ENCODE measurements at places on chromosomes 16 and 17.

DNA sequence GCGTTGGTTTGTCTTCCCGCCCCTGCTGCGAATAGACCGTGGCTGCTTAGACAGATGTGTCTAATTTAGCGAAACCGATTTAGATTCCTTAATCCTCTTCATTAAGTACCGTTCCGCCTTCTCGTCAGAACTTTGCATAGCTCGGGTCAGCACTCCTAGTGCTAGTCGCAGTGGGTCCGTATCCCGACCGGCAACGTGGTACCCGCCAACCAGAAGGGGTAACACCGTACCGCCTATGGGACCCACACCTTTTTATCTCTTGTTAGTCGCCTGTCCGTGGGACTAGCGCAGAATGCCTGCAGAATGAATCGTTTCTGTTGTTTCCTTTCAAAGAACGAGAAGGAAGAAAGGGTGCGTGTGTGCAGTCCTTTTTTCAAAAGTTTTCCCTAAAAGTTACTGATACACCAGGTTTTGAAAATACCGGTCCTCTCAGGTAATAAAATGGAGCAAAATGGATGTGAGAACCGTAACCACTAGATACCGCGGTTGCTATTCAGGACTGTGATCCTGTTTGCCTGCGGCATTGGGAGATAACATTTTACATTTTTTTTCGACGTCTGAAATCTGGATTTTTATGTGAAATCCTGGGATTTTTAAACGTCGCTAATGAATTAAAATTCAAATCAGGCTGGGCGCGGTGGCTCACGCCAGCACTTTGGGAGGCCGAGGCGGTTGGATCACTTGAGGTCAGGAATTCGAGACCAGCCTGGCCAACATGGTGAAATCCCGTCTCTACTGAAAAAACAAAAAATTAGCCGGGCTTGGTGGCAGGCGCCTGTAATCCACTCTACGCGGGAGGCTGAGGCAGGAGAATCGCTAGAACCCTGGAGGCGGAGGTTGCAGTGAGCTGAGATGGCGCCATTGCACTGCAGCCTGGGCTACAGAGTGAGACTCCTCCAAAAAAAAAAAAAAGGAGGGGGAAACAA, 998 bp upstream of the SRSF1 start:
- peak; percentile 41 for DNase-seq

- peak; percentile 84 for DNase-seq
Measured at GRCh38 chr16:10552998-10553491, 27.4 kb downstream of the EMP2 start.

- peak; percentile 52 for DNase-seq
Measured at GRCh38 chr16:14486520-14487303, 143.3 kb downstream of the PARN start.

DNA sequence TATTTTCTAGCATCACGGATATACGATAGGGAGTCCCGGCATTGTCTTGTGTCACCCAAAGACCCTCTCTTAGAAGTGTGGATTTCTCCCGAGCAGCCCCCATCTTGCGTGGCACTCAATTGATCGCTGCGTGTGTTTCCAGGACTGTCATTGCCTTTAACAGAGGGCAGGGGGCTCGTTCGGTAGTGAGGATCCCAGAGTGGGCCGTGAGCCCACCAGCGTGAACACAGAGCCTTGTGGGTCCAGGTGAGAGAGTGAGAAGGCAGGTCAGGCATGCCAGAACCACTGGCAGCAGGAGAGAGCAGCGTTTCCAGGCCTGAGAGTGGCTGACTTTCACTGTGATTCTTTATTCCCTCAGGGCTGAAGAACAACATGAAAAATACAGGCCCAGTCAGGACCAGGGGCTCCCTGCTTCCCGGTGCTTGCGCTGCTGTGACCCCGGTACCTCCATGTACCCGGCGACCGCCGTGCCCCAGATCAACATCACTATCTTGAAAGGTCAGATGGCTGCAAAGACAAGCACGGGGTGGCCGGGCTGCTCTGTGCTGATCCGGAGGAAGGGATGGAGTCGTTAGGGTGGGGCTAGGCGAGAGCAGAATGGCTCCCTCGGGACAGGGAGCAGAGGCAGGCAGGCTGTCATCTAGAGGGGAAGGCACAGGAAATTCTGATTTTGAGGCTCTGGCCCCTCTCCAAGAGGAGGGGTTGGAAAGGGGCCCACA, 22.4 kb downstream of the C1QTNF1 start:
- no peak for DNase-seq

DNA sequence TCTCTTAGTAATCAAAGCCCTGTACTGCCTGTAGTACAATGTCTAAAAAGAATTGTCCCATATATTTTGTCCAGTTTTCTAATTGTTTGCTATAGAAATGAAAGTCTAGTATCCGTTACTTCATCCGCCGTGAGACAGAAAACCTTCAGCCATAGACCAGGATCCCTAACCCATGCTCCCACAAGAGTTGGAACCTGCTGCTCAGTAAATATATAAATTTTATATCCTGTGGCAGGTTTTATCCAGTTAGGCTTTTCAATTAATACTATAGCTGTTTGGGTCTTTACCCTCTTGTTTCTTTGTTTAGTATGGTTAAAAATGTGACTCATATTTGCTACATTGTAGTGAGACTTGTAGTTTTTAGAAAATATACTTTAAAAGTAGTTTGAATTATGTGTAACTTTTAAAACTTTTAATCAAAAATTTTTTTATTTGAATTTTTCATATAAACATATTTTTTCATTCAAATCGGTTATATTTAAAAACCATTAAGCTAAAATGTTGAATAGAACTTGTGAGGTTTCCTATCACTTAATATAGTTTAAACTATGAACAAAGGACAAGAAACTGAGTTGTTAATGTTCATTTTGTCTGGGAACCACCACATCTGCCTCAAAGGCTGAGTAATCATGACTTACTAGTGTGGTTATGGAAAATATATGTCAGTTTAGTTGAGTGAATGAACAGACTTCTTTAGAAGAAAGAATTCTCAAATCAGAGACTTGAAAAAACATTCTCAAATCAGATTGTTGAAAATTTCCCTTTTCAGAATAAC, 54.8 kb downstream of the VMP1 start:
- DNase-seq, result peak; percentile 60

DNA sequence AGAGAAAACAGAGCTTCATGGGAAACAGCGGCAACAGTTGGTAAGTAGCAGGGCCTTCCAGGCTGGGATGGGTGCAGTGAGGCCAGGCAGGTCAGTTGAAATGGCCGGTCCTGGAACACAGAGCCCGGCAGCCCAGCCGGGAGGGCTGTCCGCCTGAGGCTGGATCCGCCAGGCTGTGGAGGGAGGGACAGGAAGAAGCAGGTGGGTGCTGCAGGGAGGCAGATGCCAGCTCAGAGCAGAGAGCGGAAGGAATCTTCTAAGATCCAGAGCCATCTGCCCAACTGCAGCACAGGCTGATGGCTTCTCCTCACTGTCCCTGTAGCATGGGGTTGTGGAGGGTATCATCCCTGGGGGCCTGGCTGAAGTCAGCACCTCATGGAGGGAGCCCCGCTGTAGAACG, 599 bp downstream of the RNF112 start:
- no peak for DNase-seq

DNA sequence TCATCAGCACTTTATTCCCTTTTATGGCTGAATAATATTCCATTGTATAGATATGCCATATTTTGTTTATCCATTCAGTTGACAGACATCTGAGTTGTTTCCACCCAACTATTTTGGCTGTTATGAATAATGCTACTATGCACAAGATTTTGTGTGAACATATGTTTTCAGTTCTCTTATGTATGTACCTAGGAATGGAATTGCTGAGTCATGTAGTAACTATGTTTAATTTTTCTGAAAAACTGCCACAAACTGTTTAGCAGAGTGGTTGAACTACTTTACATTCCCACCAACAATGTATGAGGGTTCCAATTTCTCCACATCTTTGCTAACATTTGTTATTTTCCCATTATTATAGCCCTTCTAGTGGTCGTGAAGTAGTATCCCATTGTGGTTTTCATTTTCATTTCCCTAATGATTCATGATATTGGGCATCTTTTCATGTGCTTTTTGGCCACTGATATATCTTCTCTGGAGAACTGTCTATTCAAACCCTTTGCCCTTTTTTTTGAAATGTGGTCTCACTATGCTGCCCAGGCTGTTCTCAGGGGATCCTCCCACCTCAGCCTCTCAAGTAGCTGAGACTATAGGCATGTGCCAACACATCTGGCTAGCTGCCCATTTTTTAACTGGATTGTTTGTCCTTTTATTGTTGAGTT, 26.3 kb downstream of the SMURF2 start:
- DNase-seq, result peak; percentile 67

- no peak for DNase-seq
Measured at GRCh38 chr17:28667870-28668269, 5.9 kb downstream of the SUPT6H start.

DNA sequence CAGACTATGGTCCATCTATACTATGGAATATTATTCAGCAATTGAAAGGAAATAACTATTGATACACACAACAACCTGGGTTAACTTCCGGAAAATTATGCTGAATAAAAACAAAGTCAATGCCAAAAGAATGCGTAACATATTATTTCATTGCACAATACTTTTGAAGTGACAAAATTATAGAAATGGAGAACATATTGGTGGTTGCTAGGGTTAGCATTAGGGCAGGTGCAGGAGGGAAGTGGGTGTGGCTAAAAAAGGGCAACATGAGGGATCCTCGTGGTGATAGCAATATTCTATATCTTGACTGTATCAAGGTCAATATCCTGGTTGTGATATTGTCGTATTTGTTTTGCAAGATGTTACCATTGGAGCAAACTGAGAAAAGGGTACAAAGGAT, 34.9 kb downstream of the PIK3R5 start:
- DNase-seq, result no peak

GRCh38 chr17:49071106-49071505, 61.5 kb upstream of the B4GALNT2 start:
- DNase-seq, result no peak

DNA sequence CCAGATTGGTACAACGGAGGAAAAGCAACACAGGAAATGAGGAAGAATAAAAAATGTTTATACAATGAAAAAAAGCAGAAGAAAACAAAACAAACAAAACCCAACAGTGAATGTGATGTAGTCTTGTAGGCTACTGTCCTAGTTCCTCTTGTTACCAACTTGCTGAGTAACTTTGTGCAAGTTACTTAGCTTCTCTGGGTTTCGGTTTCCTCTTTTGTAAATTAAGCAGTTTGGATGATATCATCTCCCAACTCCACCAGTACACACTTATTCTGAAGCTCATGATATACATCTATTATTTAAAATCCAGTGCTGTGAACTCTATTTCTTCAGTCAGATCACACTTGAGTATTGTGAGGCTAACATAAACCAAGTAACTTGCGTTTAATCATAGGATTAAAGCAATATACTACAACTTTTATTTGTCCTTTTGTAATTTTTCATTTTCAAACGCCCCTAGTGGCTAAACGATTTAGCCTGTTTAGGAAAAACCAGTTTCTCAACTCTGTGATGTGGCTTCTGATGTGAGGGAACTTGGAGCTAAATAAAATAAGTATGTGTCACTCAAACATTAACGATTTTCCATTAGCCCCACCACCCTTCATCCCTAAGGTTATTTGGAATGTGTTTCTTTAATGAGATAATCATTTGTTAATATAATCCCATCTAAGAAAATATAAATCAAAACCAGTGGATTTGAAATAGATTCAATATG, 1.4 kb upstream of the UNK start:
- peak; percentile 88 for DNase-seq

GRCh38 chr17:76369379-76369778, 15.0 kb upstream of the SPHK1 start:
- no peak for DNase-seq

GRCh38 chr16:6177616-6178180, 1080.1 kb upstream of the EEF2KMT start:
- no peak for DNase-seq

DNA sequence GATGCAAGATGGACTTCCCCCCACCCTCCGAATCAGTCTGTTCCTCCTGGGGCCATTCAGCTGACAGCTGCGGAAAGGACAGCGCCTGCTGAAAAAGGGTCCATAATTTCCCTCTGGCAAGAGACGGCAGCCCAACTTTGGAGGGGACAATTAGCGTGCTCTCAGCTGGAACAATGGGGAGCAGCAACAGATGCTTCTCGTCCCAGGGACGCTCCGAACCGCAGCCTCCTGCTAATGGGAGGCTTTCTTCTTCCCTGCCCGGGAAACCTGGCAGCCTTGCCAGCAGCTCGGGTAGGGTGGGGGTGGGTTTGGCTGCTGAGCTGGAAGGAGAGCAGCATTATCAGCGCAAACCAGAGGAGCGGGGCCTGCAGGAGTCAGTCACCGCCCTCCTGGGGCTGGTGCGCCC, 500.0 kb upstream of the SALL1 start:
- no peak for DNase-seq

DNA sequence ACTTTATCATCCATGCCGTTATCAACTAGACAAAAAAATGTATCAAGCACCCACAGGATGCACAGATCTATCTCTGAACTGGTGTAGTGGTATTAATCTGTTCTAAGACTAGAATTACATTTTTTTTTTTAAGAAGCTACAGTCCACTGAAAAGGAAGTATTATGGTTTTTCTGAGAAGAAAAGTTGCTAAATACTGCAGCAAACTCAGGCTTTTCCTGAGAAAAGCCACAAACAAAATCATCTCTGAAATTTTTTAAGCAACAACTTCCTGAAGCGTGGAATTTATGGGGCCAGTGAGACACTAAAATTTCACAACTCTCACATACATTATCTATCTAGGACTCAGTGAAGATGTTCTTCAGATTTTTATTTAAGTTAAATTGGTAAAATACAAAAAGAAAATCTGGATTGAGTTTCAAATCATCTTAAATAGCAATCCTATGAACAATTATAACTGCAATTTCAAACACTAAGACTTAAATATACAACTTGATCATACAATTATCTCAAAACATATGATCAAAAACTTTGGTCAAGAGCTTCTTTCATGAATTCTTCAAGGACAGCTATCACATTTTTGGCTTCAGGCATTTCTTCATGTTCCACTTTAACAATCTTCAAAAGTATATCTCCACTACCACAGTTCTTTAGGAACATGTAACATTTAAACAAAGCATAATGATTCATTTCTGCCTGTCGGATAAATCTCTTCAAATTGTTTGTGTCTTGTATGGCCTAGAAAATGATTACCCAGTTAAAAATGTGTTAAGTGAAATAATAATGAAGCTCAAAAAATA, 10.5 kb downstream of the C17orf75 start:
- no peak for DNase-seq

GRCh38 chr16:27322858-27323780, 9.3 kb downstream of the IL4R start:
- DNase-seq, result no peak

DNA sequence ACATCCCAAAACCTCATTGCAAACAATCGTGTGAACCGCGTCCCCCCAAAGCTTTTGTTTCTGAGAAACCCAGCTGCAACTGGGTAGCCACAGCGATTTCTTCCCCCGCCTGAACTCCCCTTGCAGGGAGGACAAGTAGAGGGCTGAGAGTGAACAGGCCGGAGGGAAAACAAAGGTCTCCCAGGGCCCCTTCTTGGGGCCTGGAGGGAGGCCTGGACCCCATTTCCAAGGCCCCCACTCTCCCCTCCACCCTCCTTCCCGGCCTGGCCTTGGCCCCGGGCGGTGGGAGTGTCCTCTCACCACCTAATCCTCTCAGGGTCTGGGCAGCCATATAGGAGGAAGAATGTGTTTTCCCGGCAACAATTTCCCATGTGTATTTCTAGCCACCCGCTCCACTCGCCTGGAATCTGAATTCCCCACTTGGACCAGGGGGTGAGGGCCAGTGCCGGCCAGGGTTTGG, 2.6 kb downstream of the GLIS2 start:
- no peak for DNase-seq
